Left lung (tissue), 14 donors: ENCODE measurements at places on chromosomes 4 and X. TPM values are rescaled to one million over a fixed set of nuclear protein-coding genes. Genes with fewer than 3 reads are reported as not detected.

GRCh38 chr4:100430451-100430850, 87.4 kb downstream of the EMCN start:
- no peak for DNase-seq

DNA sequence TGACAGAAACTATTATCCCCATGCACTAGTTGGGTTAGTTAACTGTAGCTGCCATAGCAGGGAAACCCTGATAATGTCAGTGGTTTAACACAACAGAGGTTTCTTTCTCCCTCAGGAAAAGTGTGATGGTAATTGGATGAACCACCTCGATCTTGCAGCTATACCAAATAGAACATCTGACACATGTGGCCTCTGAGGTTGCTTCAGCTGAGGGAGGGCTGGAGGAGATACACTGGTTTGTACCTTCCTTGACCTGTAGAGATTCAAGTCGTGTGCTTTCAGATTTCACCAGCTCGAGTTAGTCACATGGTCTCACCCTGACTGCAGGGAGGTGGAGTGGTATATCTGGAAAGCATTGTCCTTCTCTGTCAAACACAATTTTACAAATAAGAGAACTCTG, 147.2 kb upstream of the SFRP2 start:
- no peak for DNase-seq

DNA sequence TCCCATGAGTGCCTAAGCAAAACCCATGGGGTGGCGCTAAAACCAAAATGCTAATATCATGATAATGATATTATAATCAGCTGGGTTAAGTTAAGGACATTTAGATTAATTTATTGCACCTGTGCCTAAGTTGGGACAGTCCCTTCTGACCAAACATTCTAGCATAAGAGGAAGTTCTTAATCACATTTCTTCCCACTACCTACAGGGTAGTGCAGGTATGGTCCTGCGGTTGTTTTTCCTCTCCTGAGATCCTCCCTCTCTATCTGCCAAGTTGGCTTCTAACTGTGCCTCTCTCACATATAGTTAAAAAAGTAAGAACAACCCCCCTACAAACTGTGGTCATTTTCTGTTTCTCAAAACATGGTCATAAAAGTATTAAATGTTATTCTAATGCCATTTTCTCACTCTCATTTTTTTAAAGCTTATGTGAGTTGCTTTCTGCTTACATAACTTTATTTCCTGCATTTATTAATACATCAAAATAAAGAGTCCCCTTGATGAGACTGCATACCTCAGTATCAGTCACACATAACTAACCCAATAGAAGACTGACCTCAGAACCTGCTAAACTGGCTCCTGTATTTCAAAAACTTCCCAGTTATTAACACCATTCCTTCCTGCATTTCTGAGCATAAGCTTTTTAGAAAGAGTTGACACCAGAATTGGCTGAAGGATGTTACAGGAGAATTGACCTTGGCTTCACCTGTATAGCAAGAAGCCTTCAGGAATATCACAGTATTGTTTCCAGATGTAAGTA, 1332.5 kb downstream of the FSTL5 start:
- DNase-seq = no peak

DNA sequence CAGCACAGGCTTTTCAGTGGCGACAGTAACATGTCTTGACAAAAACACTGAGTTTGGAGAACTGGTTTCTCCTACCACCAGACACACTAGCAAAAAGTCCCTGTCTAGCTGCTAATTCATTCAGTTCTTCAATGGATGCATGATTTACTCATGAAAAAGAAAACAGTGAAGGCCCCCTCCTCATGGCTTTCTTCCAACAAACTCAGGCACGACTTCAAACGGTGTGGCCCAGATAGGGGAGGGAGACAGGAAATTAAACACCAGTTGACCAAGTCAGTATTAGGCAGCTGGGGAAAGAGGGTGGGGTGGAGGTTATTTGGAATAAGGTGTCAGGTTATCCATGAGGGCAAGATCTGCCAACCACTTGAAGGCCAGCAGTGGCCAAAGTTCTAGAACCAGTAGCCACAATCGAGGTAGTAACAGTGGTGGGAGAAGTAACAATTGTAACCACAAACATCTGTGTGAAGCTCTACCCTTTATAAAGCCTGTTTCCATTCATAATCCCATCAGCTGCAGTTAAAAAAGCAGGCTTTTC, 60.2 kb downstream of the SEPSECS start:
- peak; percentile 49 for DNase-seq

DNA sequence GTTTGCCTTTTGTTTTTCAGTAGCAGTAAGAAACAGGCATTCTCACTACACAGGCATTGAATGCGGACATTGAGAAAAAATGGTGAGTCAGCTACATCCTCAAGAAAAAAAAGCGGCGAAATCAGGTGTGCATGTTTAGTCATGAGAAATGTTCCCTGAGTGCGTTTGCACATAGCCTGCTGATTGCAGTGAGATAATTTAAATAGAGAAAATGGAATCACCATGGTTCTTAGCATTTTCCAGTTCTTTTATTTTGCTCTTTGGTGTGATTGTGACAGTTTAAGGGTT, 54.1 kb upstream of the CLDN34 start:
- no peak for DNase-seq

DNA sequence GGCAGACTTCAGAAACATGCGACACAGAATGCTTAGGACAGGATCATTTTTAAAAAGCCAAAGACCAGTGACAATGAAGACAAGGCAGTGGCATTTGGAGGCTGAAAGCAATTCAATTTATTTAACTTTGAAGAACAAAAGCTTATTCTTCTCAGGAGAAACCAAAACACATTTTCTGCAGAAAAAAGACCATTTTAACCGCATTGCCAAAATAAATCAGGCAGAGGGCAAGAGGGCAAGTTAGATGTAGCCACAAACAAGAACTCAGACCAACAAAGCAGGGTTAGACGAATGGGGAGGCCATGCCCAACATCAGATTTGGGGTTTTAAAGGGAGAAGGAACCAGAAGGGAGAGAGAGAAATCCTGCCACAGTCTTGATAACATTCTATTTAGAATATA, 58.9 kb downstream of the RELL1 start:
- DNase-seq = no peak

- DNase-seq = no peak
Observed at GRCh38 chr4:158850800-158851644, 82.2 kb downstream of the FNIP2 start.

- no peak for DNase-seq
Observed at GRCh38 chr4:171636606-171637005, 176.6 kb upstream of the GALNTL6 start.

DNA sequence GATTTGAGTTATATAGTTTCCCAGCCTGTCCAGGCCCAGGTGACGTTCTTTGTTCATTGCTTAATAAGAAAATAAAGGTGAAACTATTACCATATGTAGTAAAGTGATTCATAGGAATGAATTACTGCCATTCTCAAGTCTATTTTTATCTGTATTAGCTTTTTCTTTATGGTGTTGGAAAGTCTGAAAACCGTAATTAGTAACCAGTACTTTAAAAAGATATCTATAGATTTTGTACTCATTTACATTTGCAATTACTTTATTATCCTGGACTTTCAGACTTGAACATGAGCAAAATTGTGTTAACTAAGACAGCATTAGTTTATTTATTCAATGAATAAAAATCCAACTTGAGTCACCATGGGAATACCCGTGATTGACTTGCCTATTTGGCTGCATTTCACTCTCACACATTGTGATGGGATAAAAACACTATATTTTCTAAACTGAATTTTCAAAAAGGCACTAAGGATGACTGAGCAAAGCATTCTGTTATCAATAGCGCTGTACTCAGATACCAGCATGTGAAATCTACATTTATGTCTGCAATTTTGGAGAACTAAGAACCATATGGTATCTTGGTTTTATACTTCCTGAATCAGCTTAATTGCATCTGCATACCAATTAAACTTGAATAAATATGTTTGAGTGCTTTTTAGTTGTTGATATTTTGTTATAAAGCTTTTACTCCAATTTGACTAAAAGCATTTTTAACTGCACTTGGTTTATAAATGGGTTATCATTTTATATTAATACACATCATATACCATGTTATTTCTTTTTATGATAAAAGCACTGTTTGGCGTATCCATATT, 154.6 kb downstream of the CCSER1 start:
- no peak for DNase-seq

Gene RWDD4
- 15.4 TPM for total RNA-seq
